Cortex of kidney (tissue), 1 donor: ENCODE measurements at places on chromosomes 2 and 18.

- DNase-seq, result no peak
Observed at GRCh38 chr2:23627236-23628009, 242.4 kb downstream of the KLHL29 start.

DNA sequence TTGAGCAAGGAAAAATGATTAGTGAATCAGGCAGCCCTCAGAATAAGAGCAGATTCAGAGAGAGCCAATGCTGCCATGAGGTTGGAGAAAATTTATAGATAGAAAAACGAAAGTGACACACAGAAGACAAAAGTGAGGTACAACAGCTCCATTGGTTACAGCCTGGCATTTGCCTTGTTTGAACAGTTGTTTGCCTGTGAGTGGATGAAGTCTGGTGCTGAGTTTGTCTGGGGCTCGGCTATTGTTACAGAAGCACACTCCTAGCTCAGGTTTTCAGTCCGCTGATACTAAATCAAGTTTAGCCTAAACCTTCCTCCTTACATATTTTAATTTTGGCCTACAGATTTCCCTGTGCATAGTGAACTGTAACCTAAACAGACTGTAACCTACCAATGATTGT, 387.8 kb upstream of the RAB12 start:
- no peak for DNase-seq

- no peak for DNase-seq
Observed at GRCh38 chr2:24228470-24228869, 53.6 kb downstream of the FAM228A start.

GRCh38 chr2:74653589-74653984, 460 bp upstream of the SEMA4F start:
- DNase-seq, result no peak

- DNase-seq, result no peak
Observed at GRCh38 chr18:904218-905090, at the start of gene ADCYAP1. Gene ADCYAP1 (plus strand): TSS chr18:904871. CDS start chr18:905387, 516 bp downstream.

GRCh38 chr2:126496493-126496892, 159.5 kb upstream of the GYPC start:
- no peak for DNase-seq

DNA sequence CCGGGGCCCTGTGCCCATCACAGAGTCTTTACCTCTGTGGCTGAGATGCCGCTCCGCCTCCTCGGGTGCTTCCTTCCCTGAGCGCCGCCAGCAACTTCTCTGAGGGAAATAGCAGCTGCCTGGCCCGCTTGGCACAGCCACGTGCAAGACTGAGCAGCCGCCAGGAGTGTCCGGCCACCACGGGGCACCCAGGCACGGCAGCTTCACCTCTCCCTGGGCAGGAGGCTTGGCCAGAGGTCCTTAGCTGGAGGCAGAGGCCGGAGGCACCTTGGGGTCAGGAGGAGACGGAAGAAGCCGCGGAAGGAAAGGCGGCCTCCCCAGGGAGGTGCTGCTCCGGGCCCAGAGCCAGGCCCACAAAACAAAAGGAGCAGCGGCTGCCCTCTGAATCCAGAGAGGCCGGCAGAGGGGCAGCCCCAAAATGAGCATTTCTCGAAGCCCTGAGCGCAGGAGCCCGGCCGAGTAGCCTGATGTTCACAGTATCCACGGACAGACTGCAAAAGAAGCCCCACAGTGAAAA, 6.0 kb upstream of the LIMS2 start:
- no peak for DNase-seq

GRCh38 chr2:51256736-51257135, 224.8 kb upstream of the NRXN1 start:
- DNase-seq, result no peak

DNA sequence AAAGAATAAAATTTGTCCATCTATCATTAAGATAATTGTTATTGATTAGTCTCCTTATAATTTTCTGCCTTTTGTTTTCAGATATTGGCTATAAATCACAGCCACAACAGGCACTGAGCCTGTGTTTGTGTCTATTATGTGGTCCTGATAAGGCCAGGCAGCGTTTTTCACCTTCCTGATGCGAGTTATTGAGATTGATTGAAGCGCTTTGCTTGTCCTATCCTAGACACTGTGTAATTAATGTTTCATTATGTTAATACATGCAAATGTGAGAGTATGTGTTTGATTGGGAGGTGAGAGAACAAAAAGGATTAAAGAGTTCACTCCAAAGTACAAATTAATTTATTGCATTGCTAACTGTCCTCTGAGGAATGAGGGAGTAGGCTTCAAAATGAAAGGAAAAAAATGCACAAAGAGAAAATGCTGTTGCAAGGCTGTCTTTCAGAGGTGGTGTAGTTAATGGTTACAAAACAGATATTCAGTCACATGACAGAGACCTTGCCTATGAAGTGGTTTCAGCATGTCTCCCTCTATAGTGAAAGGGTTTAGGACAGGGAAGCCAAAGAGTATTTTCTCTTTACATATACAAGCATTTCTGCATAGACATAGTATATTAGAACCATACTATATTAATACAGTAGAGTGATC, 391.1 kb downstream of the DCC start:
- no peak for DNase-seq

- DNase-seq, result no peak
Observed at GRCh38 chr2:88933980-88934379, 242.5 kb downstream of the RPIA start.
